EH (cell line): ENCODE measurements at places on chromosomes 12 and 14.

DNA sequence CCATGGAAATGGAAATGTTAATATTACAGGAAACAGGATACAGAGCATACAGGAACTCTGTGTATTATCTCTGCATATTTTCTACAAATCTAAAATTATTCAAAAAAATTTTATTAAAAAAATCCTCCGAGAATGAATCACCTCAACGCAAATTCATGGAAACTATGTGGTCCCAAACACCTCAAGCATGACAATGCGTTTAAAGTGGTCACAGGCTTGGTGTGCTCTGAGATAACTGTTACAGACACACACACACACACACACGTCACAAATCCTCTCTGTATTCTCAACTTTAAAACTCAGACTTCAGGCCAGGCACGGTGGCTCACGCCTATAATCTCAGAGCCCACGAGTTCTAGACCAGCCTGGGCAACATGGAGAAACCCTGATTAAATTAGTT is 45.3 kb upstream of the MTERF2 start:
- no peak for DNase-seq

- DNase-seq, result no peak
Observed at GRCh38 chr12:17818931-17819330, 271.1 kb downstream of the RERGL start.

DNA sequence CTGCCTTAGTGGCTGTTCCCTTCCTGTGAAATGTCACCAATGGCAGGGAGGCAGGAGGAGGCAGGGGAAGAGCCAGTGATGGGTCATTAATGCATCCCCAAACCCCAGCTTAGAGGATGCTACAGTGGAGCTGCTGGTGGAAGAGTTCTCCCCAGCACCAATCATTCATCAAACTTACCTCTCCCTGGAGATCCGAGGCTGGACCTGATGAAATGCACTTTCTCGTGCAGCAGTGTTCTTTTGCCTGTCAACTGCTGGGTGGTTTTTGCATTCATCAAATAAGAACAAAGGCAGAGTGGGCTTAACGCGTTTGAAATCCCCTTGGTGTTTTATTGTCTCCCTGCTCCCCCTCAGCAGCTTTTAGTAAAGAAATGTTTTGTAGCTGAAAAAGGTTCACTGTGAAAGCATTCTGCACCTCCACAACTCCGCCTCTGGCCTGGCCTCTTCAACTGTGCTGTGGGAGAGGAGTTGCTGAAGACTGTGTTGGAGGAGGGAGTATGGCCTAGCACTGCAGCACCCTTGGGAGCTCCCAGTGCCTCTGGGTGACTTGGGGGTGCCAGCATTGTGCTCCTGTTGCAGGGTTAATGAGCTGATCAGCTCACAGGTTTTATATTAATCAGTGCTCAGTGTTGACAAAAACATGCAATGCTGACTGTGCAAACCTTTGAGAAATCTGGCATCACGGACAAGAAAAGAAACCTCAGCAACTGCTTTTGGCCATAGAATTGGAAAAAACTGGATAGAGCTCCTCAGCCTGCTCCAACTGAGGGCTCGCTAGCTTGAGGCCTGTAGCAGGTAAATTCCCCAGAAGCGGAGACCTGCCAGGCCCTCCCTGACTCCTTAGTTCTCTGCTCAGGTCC is 14.4 kb downstream of the TSPAN9 start:
- no peak for DNase-seq

GRCh38 chr12:96064271-96064670 is 28.9 kb upstream of the LTA4H start:
- DNase-seq, result no peak

DNA sequence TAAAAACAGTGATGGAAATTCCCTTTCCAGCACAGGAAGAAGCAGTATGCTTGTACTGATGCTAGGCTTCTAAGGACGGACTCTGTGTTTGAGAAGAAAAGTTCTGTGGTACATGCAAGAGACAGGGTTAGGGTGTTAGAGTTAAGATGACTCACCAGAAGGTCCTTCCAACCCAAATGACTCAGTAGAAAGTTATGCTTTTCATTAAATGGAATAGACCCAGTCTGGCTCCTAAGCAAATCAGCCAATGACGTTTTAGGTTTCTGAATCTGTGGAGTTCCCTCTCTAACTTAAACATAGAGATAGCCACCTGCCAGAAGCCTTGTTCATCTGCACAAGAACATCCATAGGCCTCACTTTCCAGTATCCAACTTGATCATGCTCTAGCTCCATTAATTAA is 5.7 kb downstream of the PTHLH start:
- peak; percentile 97 for DNase-seq

- no peak for DNase-seq
Observed at GRCh38 chr12:3632256-3632655, 120.7 kb downstream of the CRACR2A start.

GRCh38 chr12:132881818-132882217 is 5.6 kb downstream of the CHFR start:
- DNase-seq, result peak; percentile 71

DNA sequence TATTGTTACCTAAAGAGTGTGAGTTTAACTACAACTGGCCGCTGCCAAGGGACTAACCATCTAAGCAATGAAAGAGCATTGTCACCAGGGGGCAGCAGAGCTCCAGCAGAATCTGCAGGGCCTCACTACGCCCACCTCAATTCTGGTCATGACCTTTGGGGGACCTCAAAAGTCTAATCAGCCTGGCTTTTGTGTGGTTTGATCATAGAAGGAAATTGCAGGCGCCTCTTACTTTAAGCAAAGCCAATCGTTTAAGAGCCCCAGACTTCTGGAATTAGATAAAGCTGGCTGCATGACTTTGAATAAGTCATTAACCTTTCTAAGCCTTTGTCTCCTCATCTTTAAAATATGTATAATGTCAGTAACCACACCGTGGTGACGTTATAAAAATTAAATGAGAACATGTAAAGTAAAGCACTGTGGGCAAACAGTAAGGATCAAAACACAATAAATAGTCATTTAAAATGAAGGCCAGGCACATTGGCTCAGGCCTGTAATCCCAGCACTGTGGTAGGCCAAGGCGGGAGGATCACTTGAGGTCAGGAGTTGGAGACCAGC is 58.6 kb downstream of the TBX3 start:
- DNase-seq, result peak; percentile 67

DNA sequence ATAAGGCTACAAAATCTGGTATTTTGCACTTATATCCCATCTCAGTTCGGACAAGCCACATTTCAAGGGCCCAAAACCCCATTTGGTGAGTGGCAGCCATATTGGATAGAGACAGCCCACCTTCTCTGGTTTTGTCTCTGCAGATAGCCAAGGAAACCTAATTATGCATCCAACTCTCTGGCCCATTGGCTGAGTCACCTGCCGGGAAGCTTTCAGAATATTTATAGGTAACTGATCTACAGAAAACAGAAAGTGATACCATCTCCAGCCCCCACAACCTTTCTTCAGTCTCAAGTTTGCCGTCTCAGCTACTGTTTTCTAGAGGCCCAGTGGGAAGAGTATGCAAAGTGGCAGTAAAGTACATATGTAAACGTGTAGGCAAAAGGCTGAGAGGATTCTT is 33.7 kb upstream of the PPP1CC start:
- no peak for DNase-seq

- no peak for DNase-seq
Observed at GRCh38 chr14:35295845-35296161, 3.6 kb downstream of the PSMA6 start.

GRCh38 chr12:118292836-118293235 is 79.9 kb downstream of the TAOK3 start:
- no peak for DNase-seq

DNA sequence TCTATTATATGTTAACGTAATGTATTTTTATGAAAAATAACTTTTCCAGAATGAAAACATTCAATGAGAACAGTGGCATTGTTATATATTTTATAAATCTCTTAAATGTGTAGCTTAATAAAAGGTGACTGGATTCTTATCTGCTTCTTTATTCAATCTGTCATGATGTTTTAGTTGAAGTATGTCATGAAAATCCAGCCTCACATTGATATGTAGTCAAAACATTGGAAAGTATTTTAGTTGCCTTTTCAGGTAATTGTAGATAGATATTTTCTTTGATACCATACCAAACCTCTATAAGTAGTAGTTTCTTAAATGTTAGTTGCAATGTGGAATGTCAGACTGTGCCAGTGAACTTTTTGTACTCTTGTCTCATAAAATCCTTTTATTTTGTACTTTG is 41.3 kb upstream of the MSRB3 start:
- no peak for DNase-seq

DNA sequence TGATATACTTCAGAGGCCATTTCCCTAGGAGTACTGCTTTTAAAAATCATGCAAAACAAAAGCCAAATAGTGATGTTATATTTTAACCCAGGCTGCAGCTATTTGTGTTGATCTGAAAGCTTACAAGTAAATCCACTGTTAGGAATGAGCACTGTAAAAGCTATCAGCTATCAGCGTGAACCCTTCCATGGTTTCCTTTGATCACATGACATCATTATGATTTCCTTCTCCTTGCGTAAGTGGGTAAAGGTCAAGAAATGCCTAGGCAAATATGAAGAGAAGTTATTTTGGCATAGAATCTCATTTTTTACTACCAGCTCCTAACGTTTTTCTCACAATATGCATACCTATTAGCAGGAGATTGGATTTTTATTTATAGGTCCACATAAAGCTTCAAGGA is 48.6 kb upstream of the CATSPERB start:
- DNase-seq, result no peak

DNA sequence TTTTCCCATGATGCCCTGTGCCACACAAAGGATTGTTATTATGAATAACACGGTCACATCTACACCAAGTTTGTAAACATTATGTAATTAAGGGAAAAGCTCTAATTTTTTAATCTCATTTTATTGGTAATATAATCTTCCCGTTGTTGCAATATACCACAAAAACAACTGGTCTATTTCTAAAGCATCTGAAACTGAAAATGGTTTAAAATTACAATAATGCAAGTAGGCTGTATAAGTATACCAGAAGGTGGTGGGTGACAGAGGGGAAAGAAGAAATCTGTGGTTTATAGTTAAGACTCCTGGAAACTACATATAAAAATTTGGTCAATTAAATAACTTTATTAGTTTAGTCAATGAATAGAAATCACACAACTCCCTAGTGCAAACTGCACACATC is 5.2 kb downstream of the DDHD1 start:
- DNase-seq, result no peak

DNA sequence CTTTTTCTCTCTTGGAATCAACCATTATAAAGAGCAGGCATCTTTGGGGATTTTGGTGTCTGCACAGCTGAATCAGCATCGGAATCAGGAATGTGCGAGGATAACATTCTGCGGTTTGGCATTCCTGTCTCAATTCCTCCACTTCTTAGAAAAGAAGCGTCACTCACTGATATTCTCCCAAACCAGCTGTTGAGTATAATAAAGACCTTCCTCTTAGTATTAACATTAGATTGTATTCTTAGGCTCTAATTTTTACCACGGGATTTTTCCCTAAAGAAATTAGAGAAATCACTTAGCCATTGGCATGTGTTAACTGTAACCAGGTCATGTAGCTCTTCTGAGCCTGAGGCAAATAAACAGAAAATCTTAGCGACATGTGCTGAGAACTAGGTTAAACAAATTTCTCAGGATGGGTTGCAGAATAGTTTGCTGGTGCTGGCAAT is 128.7 kb downstream of the TMX1 start:
- peak; percentile 97 for DNase-seq

DNA sequence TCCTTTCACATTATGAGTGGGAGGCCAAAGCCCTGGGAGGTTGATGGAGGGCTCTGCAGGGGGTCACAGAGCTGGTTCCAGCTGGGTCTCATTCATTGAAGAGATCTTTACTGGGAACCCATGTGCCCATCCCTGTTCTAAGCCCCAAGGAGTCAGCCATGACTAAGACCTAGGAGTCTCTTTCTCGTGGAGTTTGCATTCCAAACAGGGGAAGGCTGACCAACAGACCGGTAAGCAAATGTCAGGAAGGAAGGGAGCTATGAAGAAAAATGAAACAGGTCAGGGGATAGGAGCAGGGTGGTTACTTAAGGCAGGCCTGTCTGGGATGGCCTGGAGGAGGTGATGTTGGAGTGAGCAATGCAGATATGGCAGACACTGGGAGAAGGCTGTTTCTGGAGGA is 31.5 kb downstream of the SYNDIG1L start:
- no peak for DNase-seq
